Hematopoietic multipotent progenitor cell (in vitro differentiated cells): ENCODE measurements at places on chromosomes 12 and 14. TPM values are rescaled to one million over a fixed set of nuclear protein-coding genes. Genes with fewer than 3 reads are reported as not detected.

GRCh38 chr12:110545812-110546211, 37.3 kb downstream of the PPTC7 start:
- DNase-seq, result no peak

The SLC10A1 gene
- total RNA-seq, result not detected

DNA sequence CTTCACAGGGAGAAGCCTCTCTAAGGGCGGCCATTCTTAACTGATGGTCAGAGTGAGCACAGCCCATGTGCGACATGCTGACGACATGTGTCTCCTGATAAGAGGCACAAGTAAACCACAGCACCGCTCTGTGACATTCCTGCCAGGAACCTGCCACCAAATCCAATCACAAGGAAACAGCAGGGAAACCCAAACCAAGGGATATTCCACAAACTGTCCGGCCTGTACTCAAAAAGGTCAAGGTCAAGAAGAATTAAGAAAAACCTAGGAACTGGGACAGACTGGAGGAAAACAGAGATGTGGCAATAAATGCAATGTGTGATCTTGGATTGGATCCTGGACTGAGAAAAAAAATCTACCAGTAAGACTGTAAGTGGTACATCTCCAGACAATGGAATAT, 91.9 kb downstream of the SYNE3 start:
- DNase-seq, result no peak

- DNase-seq, result no peak
These were observed 26.0 kb downstream of the TMBIM6 start for GRCh38 chr12:49767333-49767732.

The PHETA1 gene
- 11.0 TPM for total RNA-seq
